ENCODE measurements at places on chromosomes 11 and 22.

DNA sequence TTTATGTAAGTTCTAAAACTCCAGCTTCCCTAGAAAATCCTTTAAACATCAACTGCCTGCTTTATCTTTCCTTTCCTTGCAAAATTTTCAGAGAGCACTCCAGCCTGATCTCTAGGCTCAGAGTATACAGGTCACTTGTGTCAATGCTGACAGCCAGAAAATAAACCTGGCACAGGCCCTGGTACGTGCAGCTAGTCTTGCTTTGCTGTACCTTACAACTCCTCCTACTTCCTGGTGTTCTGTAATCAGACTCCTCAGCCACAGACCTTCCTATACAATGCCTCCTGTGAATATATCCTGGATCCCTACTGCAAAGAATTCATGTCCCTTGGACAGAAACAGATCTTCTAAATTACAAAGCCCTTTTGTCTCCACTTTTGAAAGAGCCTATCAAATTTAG is 24.2 kb upstream of the TMEM123 start:
- DNase-seq, result no peak

DNA sequence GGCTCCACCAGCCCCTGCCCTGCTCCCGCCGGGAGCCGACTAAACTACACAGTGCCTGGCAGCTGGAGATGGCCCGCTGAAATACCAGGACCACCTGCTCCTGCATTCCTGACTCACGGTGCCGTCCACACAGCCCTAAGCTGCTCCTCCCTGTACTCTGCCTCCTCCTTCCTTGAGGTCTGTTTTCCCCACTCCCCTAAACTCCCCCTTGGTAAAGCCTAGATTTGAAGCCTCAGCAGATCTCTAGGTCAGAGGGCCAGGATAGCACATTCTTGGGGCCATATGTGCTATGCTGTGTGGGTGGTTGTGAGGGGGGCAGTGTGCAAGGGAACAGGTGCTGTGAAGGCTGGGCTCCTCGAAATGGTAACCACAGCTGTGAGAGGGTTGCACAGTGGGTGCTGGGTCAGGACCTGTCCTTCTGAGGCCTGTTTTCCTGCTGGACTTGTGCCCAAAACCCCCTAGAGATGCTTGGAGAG is 9.7 kb downstream of the LRFN4 start:
- DNase-seq, result no peak

DNA sequence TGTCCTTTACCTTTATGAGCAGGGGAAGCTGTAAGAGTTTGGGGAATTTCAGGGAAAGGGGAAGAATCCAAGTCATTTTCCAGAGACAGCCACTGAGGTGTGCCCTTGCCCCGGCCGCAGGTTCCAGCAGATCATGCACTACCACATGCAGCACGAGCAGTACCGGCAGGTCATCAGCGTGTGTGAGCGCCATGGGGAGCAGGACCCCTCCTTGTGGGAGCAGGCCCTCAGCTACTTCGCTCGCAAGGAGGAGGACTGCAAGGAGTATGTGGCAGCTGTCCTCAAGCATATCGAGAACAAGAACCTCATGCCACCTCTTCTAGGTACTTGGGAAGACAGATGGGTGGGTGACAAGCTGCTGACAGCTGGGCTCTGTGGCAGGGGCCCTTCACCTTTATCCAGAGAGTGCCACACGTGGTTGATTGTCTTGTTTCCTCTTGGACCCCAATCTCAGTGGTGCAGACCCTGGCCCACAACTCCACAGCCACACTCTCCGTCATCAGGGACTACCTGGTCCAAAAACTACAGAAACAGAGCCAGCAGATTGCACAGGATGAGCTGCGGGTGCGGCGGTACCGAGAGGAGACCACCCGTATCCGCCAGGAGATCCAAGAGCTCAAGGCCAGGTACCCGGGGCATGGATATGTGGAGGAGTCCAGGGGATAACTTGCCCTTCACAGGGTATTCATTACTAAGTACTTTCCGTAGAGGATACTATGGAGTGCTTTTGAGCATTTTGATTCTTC is 5.8 kb upstream of the HMBS start:
- no peak for DNase-seq

DNA sequence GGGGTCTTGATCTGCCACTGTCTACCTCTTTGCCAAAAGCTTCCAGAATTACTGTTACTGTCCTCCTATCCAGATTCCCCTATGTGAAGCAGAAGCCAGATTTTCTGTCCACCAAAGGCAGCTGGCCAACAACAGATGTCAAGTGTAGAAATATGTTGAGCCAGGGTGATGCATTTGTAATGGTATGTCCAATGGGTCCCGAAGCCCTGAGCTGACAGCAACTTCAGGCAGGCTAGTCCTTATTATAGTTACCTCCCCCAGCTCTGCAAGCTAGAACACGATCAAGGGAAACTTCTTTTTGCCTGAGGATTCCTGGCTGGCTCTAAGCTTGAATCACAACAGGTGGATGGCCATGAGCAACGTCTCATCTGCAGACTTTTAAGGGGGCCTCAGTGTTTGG is 10.2 kb downstream of the PAMR1 start:
- no peak for DNase-seq

GRCh38 chr11:120339394-120339890 is 3.2 kb downstream of the ARHGEF12 start:
- no peak for DNase-seq

DNA sequence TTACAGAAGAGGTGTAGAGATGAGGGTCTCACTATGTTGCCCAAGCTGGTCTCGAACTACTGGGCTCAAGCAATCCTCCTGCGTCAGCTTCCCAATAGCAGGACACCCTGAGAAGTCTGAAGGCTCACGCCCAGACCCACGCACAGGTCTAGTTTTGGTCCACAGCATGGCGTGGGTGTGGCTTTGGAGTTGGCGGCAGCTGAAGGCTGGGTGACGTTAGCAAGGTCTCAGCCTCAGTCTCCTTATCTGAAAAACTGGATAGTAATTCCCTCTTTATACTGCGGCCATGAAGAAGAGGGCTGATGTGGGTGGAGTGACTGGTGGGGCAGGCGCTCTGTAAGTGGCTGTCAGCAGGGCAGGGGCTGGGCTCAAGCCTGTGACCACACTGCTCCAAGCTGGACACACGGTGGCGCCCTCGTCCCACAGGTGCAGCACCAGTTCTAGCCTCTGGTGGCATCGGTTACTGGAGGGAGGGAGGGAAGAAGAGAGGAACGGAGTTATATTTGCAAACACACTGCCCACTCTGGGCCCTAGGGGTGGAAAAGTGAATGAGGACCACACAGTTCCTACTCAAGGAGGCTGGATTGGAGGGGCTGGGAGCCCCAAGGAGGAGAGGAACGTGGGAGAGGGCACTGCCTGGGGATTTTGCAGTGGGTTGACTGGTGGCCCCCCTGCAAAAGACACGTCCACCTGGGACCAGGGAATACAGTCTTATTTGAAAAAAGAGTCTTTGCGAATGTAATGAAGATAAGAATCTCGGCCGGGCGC is 19.6 kb upstream of the CARD10 start:
- peak; percentile 86 for DNase-seq

- DNase-seq, result no peak
These were observed 26.0 kb upstream of the TCF20 start for GRCh38 chr22:42296381-42296853.

DNA sequence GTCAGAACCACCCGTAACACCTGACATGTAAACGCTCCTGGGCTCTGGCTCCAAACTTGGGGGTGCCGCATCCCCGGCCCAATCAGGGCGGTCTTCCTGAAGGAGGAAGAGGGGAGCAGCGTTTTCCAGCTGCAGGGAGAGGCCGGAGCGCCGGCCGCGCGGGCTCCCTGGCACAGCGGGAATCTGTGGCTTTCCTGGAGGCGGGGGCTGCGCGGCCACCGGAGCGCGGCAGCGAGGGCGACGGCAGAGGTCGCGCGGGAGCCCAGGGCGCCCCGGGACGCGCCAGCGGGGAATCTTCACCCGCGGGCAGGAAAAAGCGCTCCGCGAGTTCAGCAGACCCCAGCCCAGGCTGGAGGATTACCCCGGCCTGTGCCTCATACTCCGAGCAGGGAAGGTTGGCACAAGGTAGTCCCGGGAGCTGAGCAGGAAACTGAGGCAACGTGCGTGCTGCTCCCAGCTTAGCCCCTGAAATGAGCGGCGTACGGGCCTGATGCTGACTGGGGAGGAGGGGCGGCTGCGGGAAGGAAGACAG is 600 bp upstream of the ESAM start:
- no peak for DNase-seq

DNA sequence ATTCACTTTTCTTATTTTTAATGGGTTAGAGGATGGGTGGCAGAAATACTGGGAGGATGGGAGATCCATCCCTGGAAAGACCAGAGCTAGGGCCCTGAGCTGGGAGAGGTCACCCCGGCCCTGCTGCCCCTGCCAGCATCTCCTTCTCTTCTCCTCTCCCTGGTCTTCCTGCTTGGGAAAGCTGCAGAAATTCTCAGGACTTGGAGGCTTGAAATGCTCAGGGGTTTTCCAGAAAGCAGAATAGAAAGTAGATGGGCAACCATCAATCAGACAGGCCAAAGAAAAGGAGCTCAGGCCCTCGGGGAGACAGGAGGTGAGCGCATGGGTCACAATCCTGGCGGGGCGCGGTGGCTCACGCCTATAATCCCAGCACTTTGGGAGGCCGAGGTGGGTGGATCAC is 1.5 kb downstream of the APOBEC3H start:
- DNase-seq, result no peak

Data from AG09319 (cell line).